ENCODE measurements at places on chromosomes 16 and 17. TPM values are rescaled to one million over a fixed set of nuclear protein-coding genes. Genes with fewer than 3 reads are reported as not detected.

Gene ZP2
- not detected for total RNA-seq

Gene IRX5
- total RNA-seq, result 4.3 TPM

Gene ABCC3
- total RNA-seq, result 0.37 TPM

DNA sequence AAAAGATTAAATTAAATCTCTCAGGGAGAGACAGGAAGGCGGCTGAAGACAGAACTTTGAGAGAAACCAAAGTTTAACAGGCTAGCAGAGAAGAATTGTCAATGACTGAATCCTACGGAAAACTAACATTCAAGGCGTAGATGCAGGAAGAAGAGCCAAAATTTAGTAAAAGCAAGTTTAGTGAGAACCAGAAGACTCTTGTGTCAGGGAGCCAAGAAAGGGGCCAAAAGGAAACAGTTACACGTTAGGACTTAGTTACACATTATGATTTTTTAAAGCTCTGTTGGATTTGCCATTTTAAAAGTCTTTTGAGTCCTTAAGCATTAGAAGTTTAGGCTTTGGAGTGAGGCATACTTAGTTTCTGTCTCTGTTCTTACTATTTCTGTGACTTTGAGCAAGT, 164.6 kb downstream of the CHD9 start:
- H3K27ac ChIP-seq, result no peak overlapping the region
- no peaks in the 10 kb centered on the region for H3K27me3 ChIP-seq
- peaks cover 14% of the 10 kb centered on the region for H3K4me1 ChIP-seq
- no peak overlapping the region for H3K4me3 ChIP-seq

GRCh38 chr17:5194346-5194745, 2.7 kb upstream of the ZNF594 start:
- H3K36me3 ChIP-seq, result peaks cover 19% of the 10 kb centered on the region
- H3K27me3 ChIP-seq, result no peaks in the 10 kb centered on the region
- peaks cover 26% of the 10 kb centered on the region for H3K4me1 ChIP-seq
- H3K4me3 ChIP-seq, result no peak overlapping the region
- H3K27ac ChIP-seq, result no peak overlapping the region

GRCh38 chr16:81170824-81171223, 67.7 kb upstream of the BCO1 start:
- H3K27me3 ChIP-seq, result peaks cover 6% of the 10 kb centered on the region
- no peak overlapping the region for H3K4me3 ChIP-seq
- H3K4me1 ChIP-seq, result peaks cover 3% of the 10 kb centered on the region
- no peak for DNase-seq
- no peaks in the 10 kb centered on the region for H3K36me3 ChIP-seq

GRCh38 chr17:300881-301280, 51.7 kb downstream of the RPH3AL start:
- peaks cover 8% of the 10 kb centered on the region for H3K27me3 ChIP-seq
- no peak overlapping the region for H3K4me3 ChIP-seq
- no peaks in the 10 kb centered on the region for H3K4me1 ChIP-seq

GRCh38 chr17:57761887-57762286, 16.8 kb upstream of the CCDC182 start:
- no peaks in the 10 kb centered on the region for H3K36me3 ChIP-seq
- no peaks in the 10 kb centered on the region for H3K4me1 ChIP-seq
- no peak overlapping the region for H3K27ac ChIP-seq
- H3K27me3 ChIP-seq, result peaks cover 52% of the 10 kb centered on the region
- no peak overlapping the region for H3K4me3 ChIP-seq
